ENCODE measurements at places on chromosomes 6 and 20.

- DNase-seq = no peak
Observed at GRCh38 chr6:166031275-166031674, 136.4 kb downstream of the TBXT start.

DNA sequence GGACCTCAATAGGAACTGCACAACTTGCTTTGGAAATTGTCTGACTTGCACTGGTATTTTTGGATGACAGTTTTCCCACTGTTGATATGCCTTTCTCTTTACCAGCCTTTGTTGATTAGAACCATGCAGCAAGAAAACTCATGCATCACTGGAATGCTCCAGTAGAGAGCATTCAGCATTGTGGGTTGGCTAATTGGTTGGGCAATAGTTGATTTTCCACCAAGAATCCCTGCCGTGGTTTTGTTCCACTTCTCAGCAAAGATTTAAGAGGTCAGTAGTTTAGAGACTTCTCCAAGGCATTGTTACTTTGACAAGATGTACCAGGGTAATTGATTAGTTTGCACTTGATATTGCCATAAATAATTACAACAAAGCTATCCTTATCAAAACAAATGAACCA, 260.0 kb downstream of the DHX35 start:
- no peak for DNase-seq

DNA sequence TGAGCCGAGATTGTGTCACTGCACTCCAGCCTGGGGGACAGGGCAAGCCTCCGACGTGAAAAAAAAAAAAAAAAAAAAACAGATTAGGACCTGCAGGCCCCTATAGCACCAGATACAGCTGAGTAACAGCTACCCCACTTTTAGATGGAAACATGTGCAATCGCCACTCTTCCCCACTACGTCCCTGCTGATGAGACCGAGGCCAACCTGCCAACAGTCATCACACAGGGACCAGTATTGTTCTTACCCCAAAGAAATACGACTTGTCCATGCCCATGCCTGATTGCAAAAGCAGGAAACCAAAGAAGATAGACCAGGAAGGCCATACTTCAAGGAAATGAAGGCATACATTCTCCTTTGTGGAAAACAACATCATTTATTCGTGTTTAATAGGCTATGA, 45.8 kb downstream of the ZMYND8 start:
- DNase-seq = no peak

DNA sequence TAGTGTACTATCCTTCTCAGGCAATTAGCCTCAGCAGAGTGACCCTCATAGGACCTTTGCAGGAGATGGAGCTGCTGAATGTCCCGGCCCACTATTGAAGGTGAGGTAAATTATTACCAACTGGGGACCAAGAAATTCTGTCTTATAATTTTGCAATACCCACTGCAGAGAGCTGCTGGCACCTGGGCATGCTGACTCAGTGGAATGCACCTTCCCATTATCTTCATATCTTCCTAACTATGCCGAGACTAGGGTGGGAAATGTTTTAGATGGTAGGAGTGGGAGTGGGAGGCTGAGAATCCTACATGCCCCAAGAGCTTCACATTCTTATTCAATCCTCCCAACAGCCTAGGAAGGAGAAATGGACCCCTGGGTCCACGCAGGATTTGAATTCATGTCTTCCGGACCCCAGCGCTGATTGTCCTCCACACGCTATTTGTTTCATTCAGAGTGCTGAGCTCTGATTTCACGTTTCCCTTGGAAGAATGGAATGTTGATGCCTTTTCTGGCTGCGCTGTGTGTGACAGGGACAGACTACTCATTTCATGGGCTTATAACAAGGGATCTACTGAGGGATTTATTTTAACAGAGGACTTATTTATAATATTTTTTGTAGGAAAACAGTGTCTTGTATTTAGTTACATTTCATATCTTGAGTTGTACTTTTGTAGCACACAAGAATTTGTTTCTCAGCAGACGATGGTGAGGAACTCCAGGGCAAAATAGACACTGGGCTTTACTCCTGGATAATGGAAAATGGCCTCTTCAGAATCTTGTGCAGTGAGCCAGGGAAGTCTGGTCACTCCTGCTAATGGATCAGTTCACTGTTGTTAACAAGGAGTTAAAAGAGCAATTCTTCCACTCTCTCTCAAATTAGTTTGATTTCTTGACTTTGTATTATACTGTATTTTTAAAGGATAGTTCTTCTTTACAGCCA, 66.4 kb downstream of the FYN start:
- no peak for DNase-seq

DNA sequence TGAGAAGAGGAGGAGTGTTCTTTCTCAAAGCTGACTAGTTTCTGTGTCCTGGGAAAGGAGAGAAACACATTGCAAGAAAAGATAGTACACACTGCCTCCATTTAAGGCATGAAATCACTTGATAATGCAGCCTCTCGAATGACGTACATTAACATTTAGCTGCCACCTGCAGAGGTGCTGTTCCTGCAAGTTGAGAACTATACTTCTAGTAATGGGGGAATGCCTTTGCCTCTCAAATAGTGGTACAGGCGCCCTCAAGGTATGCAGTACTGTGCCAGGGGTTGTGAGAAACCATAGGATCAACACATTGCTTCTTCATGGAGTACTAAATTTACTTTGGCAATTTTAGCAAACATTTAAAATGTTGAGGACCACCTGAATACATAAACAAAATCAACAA, 20.1 kb downstream of the IMPG1 start:
- no peak for DNase-seq

DNA sequence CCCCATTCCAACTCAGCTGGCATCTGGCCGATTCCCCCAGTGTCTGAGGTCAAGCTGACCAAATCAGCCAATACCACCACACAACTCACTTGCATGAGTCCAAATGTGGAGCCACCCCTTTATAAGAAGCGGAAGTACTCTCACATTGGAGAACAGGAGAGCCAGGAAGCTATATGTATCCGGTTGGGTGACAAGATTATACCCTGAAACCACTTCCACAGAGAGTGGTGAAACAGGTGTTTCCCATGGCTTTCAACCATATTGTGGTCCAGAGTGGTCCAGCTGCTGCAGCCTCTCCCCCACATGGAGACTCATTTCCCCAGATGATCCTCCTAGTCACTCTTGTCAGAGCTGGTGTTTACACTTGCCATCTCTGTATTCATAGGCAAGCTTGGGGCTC, 24.0 kb upstream of the SERINC1 start:
- no peak for DNase-seq

DNA sequence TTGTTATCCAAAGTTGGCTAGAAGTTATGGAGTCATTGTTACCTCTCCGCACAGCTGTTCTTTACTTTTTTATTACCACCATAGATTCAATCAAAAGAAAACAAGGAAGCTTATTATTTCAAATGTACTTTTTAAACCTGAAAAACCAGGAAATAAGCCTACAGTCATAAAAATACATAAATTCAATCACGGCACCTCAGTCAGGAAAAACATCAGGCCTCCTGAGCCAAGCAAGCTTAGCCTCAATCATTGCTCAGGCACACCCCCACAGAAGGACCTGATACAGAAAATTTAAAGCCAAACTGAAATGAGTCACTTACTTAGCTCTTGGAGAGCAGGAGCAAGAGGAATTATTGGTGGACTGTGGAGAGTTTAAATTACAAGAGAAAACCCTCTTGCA, 44.3 kb downstream of the MARCKS start:
- no peak for DNase-seq

- no peak for DNase-seq
Observed at GRCh38 chr20:57439432-57439831, 48.2 kb downstream of the RBM38 start.

- DNase-seq = no peak
Observed at GRCh38 chr6:20497216-20498040, 36.8 kb upstream of the CDKAL1 start.

- no peak for DNase-seq
Observed at GRCh38 chr6:28638787-28639430, 113.2 kb downstream of the GPX5 start.

- DNase-seq = no peak
Observed at GRCh38 chr6:33076406-33076934, 680 bp downstream of the HLA-DPB1 start.

GRCh38 chr6:167113047-167113754, 9.7 kb upstream of the CCR6 start:
- no peak for DNase-seq

GRCh38 chr20:23435626-23436539, 3.6 kb upstream of the CSTL1 start:
- DNase-seq = no peak

GRCh38 chr6:103193413-103193812, 1666.3 kb downstream of the HACE1 start:
- no peak for DNase-seq

DNA sequence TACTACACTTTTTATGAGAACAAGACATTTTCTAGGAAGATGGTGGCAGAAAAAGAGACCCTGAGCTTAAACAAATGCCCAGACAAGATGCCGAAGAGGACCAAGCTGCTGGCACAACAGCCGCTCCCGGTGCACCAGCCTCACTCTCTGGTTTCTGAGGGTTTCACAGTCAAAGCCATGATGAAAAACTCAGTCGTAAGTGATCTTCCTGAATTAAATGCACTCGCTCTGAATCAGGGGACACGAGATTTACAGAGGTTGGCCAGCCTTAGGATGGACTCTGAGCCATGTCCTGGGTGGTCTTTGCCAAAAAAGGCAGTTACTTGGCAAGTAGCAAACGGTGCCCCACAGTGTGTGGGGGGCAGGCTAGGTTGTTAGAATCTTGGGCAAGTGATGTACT, 423 bp downstream of the PACRG start:
- no peak for DNase-seq

DNA sequence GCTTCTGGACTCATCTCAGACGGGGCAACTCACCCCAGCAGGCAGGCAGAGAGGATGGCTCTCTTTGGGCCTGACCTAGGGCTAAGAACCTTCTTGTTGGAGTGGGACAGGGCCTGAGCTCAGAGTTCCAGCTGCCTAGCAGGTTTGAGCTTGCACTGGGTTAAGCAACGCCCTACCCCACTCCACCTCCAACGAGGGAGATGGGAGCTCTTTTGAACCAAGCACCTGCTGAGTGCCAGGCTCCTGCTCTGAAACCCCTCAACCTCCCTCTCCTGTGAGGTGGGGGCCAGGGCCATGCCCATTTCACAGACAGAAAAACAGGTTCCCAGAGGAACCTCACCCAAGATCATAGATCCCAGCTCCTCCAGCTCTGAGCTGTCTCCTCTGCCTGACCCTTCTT, 54.3 kb downstream of the SNAI1 start:
- no peak for DNase-seq

DNA sequence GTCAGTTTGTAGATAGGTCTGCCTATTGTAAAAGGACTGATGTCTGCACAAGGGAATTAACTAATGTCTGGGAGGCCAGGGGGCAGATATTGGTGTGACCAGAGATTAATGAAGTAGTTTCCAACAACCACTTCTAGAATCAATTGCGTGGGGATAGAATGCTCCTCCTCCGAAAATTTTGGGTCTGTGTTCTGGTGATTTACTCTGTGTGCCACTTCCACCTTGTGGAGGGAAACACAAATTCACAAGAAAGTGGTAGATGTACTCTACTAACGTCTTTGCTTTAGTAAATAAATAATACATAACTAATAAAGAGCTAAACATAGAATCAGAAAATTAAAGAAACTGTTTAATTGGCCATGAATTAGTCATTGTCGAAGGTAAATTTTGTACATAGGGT, 25.5 kb downstream of the TMEM14A start:
- DNase-seq = no peak

DNA sequence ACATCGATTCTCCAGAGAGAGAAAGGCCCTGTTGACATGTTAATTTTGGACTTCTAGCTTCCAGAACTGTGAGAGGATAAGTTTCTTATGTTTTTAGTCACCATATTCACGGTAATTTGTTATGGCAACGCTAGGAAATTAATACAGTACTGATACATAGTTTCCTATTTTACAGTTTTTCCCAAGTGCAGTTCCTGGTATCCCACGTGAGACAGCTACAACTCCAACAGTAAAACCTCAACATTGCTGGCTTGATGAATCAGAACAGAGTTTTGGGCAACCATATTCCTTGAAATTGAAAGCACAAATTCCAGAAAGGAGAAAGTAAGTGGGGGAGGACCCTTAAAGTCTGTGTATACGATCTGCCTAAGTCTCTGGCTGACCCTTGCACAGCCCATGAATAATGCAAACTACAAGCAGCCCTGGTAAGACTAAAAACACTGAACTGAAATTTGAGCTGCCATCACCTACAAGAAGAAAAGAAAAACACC, 505.1 kb upstream of the NRSN1 start:
- DNase-seq = no peak

- DNase-seq = no peak
Observed at GRCh38 chr6:41274256-41274655, 12.2 kb downstream of the TREM1 start.

DNA sequence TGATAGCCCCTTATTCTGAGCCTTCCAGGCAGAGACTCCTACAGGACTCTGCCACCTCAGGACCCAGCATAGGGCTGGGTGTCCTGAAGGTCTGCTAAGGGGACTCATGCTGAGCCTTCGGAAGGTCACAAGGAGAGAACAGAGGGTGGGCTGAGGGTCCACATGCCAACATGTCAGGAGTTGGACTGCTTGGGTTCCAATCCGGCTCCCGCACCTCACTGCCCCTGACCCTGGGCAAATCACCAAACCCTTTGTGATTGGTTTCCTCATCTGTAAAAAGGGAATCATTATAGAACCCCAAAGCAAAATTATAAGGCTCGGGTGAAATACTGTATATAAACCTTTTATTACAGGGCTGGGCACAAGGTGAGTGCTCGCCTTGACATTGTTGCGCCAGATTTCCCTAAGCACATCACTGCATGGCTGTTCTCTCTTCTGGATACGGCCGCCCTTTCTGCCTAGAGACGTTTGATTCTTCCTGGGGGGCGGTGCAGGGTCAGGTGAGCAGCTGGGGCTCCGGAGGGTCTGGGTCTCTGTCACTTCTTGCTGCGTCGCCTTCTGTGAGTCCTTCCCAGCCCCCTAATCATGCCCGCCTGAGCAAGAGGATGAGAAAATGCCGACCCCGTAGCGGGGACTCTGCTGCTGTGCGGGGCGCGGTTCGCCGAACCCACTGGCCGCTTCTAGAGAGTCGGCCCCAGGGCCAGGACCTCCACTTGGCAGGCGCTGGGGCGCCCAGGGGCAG, 90.5 kb upstream of the EPB41L1 start:
- DNase-seq = no peak

GRCh38 chr6:130423044-130423443, 57.2 kb downstream of the TMEM200A start:
- no peak for DNase-seq

DNA sequence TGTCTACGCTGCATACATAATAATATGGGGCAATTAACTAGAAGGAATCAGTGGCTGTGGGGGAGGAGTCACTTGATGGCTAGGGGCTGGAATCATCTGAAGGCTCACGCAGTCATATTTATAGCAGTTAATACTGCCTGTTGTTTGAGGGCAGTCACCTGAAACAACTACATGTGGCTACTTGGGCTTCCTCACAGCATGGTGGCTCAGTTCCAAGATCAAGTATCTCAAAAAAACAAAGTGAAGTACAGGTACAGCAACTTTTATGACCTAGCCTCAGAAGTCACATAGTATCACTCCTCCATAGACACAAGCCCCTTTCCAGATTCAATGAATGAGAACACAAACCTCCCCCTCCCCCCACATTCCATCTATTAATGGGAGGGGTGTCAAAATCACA, 63.7 kb downstream of the STX11 start:
- no peak for DNase-seq
